Glomerular endothelial cell (primary cell): ENCODE measurements at places on chromosomes 5 and 9. TPM values are rescaled to one million over a fixed set of nuclear protein-coding genes. Genes with fewer than 3 reads are reported as not detected.
A peak's percentile ranks its signal among the peaks of the same experiment; 100 is the strongest.

DNA sequence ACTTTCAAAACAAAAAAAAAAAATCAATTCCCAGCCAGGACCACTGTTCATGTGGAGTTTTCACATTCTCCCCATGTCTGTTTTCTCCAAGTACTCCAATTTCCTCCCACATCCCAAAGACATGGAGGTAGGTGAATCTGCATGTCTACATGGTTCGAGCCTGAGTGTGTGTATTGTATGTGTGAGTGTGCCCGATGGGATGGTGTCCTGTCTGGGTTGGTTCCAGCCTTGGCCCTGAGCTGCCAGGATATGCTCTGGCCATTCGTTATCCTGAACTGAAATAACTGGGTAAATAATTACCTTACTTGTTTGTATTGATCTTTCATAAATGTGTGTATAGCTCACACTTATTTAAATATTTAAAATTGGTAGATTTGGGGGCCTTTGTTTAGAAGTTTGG lies 452.3 kb upstream of the RORB start:
- DNase-seq, result no peak

- no peak for DNase-seq
Measured at GRCh38 chr9:96009690-96010472, 134.4 kb downstream of the ERCC6L2 start.

GRCh38 chr5:157172403-157172802 lies 6.3 kb upstream of the GARIN3 start:
- DNase-seq, result no peak

DNA sequence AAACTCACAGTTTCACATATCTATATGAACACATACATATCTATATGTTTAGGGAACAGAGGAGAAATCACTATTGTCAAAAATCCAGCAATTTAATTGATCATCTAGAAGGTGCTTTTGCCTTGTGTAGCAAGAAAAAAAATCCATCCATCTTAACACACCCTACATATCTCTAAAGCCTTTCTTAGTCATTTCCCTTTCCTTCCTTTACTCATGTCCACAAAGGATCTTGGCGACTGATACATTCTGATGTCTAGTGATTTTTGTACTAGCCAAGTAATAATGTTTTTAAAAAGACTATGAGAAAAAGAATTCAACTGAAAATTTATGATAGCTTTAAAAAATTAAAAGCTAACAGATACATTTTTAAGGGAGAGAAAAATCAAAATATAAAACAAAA lies 22.5 kb downstream of the ZDHHC21 start:
- DNase-seq, result peak; percentile 52

ANKRD34B gene
- 0.05 and 0.06 TPM in 2 replicates for total RNA-seq

DNA sequence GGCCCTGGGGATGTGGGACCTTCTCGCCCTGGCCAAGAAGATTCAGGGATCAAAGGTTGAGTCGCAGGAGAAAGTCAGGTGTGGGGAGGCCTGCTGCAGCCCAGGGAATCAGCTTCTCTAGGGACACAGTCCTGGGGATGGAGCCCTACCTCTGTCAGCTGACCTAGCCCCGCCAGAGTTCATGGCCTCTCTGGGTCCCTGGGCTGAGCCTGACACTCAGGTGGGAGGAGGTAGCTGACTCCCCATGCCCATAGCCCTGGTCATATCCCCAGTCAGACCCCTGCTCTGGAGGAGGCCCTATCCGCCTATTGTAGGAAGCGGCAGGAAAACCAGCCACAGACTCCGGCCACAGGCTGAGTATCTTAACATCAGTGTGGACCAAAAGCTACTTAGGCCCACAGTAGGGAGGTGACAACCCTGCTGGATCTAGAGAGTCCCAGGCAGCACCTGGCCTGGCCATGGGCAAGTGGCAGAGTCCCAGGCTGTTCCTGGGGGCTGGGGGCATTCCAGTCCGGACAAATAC lies 15.0 kb upstream of the MRNIP start:
- no peak for DNase-seq

- DNase-seq, result no peak
Measured at GRCh38 chr5:816176-816575, 31.6 kb upstream of the ZDHHC11B start.

GRCh38 chr9:18605766-18606180 lies 131.8 kb downstream of the ADAMTSL1 start:
- DNase-seq, result no peak

DNA sequence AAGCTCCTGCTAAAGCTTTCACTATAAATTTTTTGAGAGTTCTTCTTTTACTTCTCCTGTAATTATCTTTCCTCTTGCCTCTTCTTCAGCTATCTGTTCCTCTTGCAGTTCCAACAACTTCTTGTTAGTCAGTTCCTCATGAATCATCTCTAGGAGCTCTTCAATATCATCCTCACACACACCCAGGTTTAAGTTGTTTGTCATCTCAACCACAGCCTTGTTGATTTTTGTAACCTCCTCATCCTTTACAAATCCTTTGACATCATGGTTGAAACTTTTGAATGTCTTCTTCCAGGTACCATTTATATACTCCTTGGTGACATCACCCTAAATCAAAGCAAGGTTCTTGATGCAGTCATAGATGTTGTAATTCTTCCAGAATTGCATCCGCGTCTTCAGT lies 106.3 kb upstream of the MAMDC2 start:
- no peak for DNase-seq

WDR31 gene
- total RNA-seq, result 0.68 and 0.99 TPM in 2 replicates

ADAMTSL1 gene
- total RNA-seq, result 17.2 and 22.0 TPM in 2 replicates

- no peak for DNase-seq
Measured at GRCh38 chr5:69485471-69485870, 7.1 kb upstream of the OCLN start.

PROB1 gene
- 2.4 and 2.7 TPM in 2 replicates for total RNA-seq

DNA sequence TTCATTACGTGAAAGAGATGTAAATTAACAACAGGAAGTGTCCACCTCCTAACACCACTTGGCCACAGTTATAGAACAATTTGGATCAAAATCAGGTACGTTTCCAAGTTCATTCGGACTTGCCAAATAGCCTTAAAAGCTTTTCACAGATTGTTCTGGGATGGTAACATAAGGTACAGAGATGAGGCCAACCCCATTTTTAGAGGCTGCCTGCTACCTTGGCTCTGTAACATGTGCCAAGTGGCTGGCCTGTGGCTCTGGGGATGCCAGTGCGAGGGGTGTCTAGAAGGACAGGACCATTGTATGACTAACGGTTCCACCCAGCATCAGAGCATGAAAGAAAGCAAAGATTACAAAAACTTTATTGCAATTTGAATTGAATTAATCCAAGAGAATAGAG lies 91.0 kb downstream of the LHFPL2 start:
- no peak for DNase-seq

SLC34A3 gene
- total RNA-seq, result not detected in 2 replicates

LMBRD2 gene
- 3.8 and 4.3 TPM in 2 replicates for total RNA-seq

BAAT gene
- total RNA-seq, result not detected in 2 replicates

CARD9 gene
- total RNA-seq, result 0.15 and 0.23 TPM in 2 replicates

DNA sequence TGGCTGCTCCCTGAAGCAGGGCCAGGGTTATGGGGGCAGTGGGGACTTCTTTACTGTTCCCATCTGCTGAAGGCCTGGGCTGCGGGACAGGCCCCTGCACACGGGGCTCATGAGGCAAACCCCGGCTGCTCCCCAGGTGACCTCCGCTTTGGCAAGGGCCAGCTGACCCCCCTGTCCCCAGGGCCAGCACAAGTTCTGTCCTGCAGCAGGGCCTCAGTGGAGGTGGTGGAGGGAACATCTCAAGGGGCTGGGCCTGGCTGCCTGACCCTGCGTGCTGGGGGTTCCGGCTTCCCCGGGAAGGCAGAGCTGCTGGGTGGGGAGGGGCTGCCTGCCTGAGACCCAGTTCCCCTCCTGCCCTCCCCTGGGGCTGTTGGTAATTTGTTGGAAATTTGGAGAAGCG lies 67.4 kb upstream of the RNU6ATAC start:
- DNase-seq, result no peak

- no peak for DNase-seq
Measured at GRCh38 chr5:10145923-10146401, 103.7 kb downstream of the ATPSCKMT start.

DNA sequence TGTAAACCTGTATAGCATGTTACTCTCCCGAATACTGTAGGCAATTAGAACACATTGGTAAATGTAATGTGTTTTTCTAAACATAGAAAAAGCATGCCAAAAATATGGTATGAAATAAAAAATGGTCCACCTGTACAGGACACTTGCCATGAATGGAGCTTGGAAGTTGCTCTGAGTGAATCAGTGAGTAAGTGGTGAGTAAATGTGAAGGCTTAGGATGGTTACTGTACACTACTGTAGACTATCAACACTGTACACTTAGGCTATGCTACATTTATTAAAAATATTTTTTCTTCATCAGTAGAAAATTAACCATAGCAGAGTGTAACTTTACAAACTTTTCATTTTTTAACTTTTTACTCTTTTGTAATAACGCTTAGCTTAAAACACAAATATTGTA lies 41.9 kb downstream of the INSYN2B start:
- DNase-seq, result no peak

DNA sequence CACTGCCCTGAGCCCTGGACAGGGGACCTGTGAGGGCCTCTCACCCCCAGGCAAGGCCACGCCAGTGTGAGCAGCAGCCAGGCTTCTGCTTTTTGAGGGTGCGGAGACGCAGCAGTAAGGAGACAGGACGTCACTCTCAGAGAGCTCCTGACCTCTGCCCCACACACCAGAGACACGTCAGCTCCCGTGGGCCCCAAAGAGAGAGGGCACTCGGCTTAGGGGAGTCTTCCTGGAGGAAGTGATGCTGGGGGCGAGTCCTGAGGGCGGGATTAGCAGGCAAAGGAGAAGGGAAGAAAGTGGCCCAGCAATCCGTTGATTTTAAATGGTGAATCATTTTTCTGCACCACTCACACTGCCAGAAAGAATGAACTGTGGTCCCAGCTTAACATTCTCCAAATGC lies 24.0 kb upstream of the SLC9A3 start:
- DNase-seq, result no peak

GRCh38 chr5:148208226-148208625 lies 5.4 kb downstream of the SPINK6 start:
- no peak for DNase-seq

- DNase-seq, result no peak
Measured at GRCh38 chr5:168415971-168416370, 70.3 kb upstream of the RARS1 start.

DNA sequence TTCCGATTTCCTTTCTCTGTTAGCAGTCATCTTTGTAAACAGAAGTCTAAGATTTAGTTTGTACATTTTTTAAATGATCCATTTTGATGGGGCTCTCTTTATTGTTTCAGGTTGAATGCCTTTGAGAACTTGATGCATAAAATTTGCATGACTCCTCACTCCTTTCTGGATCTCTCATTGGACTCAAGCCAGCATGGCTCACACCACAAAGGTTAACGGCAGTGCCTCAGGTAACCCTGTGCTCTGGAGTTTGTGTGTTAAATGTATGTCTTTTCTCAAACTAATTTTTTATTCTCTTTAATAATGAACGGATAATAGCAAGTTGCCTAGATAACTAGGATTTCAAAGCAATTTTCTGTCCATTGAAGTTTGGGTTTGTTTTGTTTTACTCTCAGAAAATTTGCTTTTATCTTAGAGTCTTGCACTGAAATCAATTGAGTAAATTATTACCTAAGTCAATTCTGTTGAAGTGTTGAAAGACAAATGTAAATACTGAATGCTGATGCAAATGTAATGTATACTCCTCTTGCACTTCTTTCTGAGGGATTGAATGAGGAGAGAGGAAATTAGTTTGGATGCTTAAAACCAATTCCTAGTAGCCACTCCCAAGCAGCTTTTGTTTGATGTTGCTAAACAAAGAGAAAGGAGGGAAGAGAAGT lies 164.6 kb upstream of the DMRT1 start:
- no peak for DNase-seq

- DNase-seq, result no peak
Measured at GRCh38 chr5:96714951-96715451, 52.8 kb downstream of the CAST start.

TMEM161B gene
- 7.2 and 9.0 TPM in 2 replicates for total RNA-seq

DNA sequence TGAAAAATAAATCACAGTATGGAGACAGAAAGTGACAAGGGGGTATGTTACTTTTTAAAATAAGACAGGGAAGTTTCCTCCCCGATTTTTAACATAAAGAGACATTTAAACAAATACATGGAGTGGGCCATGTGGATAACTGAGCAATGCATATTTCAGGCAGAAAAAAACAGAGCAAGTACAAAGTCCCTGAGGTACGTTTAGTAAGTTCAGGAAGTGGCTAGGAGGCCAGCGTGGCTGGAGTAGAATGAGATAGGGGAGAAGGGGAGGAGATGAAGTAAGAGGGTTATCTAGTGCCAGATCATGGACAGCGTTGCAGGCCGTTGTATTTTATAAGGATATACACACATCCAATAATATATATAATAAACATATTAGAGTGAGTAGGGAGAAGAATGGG lies 84.2 kb upstream of the ELL2 start:
- no peak for DNase-seq
